C1 segment of cervical spinal cord (tissue), 14 donors: ENCODE measurements at places on chromosomes 5 and 9.

DNA sequence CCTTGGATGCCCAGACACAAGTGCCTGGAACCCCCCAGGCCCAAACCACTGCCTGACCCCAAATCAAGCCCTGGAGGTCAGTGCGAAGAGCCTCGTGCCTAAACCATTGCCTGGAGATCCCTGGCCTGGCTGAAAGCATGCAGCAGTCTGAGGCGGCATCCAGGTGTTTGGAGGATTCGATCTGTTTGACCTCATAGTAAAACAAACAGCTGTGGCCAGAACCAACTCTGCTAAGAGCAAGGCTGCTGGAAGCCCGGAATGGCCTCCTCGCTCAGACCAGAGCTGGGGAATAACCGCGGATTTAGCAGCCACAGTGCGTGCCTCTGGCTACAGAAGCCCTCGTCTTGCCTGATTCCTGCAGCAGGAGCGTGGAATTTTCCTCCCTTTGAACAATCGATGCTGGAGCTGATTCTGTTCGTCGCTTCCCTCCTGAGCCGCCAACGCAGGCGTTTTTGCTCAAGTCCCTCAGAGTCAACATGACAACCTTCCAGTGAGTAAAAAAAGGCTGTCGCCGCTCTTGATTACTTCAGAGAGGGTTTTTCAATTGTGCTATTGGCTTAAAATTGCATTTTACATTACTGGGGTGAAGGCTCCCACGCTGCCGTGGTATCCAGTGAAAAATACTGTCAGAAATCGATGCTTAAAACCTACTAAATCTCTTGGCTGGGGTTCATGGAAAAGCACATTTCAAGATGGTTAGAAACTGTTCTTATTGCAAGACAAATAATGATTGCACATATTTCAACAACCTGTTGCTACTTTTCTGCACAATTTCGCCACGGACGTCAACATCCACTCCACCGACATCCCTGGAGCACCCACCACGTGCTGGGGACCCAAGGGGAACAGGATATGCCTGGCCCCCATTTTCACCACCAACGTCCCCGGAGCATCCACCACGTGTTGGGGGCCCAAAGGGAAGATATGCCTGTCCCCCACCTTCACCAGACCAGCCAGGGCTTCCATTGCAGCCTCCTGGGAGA lies 190.0 kb downstream of the OLFM1 start:
- no peak for DNase-seq

DNA sequence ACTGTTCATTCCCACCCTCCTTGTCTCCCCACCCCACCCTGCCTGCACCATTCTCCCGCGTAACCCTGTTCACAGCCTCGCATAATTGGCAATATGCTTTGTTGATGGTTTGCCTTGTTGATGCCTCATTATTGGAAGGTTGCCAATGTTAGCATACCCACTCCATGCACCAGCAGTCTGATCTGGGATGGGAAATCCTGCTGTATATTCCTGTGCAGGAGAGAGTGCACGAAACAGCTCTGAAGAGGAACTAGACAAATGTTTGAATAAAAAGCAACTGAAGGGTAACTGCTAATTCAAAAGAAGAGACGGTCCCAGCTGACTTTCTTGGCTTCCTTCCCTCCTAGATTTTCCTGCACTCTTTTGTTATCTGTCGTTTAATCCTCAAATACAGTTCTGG lies 271.7 kb upstream of the TLE4 start:
- no peak for DNase-seq

DNA sequence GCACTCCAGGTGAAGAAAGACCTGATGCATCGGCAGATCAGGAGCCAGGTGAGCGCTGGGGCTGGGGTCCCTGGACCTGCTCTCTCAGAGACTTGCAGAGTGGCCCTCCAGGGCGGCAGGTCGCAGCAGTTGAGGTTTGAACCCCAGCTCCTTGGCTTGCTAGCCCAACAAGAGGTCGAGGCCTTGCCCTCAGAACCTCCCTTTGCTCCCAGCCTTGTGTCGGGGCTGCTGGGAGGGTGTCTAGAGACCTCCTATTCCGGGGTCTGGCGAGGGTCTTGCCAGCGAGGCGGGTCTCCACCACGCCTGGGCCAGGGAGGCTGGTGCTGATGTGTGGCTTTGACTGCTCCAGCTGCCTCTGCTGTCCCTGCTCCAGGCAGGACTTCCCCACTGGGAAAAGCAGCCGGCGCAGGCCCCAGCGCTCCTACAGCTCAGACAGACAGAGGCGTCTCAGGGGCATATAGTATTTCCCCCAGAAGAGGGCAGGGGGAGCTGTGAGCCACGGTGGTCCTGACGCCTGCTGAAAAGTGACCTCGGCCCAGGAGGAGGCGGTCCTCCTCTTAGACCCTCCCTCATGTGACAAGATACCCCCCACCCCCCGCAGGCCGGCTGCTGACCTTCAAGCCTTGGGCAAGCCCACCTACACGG lies 38.3 kb downstream of the LRSAM1 start:
- DNase-seq: no peak

- no peak for DNase-seq
These were observed 24.4 kb upstream of the TGFBI start for GRCh38 chr5:136004436-136004835.

GRCh38 chr5:13478831-13479465 lies 465.5 kb downstream of the DNAH5 start:
- DNase-seq: no peak

DNA sequence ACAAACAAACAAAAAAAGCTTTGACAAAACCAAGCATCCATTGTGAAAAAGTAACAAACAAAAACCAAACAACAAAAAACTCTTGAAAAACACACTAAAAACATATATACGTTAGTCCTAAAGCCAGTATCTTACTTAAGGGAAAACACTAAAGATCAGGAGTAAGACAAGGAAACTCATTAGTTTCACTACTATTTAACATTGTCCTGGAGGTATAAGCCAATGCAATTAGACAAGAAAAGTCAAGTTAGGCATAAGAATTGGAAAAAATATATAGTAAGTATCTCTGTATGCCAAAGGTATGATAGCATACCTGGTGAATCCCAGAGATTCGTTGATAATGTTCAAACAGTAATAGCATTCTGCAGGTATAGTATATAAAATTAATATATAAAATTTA lies 21.8 kb upstream of the UBTD2 start:
- DNase-seq: no peak

DNA sequence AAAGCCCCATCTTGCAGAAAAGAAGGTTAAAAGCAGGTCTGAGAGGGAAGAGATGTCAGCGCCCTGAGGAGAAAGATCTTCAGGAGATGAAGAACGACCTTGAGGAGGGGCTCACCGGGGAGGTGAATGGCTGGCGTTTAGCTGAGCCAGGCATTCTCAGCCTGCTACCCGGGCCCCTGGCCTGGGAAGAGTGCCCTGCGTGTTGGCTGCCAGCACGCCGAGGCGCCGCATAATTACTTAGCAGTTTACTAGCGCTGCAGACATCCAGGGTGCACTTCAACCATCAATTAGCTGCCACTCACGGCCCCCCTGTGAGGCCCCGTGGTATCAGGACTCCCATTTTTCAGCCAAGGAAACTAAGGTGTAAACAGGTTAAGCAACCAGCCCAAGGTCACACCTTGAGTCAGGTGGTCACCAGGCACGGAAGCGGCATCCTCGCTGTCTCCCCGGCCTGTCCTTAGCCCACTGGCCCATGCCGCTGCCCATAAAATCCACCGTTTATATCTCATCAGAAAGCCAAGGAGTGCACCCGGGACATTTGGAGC lies 551.9 kb downstream of the BNC2 start:
- peak; percentile 54 for DNase-seq

DNA sequence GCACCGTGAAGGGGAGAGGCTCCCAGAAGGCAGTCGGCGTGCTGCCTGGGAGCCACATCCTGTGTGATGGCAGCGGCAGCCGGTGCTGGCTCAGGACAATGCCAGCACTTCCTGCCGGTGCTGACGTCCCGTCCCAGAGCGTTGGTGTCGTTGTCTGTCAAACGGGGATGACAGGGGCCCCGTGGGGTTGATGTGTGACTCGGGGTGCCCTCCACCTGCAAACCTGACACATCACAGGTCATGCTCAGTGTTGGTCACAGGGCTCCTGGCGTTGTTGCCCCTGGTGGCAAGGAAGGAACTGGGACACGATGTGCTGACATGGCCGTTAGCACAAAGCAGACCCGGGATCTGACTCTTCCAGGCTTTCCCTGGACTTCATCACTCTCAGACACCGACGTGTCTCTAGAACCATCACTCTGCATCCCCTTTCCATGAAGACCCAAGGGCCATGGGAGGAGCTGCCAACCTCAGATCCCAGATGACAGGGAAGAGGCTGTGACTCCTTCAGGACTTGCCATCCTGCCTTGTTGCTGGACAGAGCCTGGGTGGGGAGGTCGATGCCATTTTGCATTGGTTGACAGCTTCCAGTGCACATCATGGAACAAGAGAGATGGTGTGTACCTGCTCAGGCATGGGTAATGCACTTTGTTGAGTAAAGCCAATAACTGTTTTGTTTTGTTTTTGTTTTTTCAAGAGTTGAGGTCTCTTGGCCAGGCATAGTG lies 21.5 kb downstream of the PLPP7 start:
- DNase-seq: no peak

DNA sequence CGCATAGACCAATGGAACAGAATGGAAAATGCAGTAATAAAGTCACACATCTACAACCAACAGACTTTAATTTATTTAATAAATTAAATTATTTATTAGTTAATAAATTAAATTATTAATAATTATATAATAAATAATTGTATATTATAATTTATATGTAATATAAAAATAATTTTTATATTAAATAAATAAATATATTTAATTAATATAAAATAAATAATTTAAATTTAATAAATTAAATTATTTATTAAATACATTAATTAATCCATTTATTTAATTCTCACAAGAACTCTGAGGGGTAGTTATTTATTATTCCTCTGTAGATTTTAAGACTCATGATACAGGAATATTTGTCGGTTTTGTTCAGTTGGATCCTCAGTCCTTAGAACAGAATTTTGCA lies 176.1 kb upstream of the ADAMTS19 start:
- DNase-seq: no peak
